ENCODE measurements at places on chromosomes 12 and 14.
A peak's percentile ranks its signal among the peaks of the same experiment; 100 is the strongest.

DNA sequence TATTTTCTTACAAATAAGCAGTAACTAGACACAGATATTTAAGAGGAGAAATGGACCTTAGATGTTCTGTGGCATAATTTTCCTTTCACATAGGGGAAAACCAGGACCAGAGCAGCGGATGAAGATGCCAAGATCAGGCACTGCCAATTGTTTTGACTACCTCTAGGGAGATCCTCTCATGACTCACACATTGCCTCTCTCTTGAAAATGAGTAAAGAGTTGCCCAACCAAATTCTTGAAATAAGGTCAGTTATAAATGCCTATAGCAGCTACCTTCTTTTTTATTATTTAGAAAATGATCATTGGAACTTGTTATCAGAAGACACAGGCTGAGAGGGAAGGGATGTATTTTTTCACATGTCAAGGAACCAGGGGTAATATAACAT lies 263.4 kb upstream of the PLEKHG7 start:
- no peak for DNase-seq

DNA sequence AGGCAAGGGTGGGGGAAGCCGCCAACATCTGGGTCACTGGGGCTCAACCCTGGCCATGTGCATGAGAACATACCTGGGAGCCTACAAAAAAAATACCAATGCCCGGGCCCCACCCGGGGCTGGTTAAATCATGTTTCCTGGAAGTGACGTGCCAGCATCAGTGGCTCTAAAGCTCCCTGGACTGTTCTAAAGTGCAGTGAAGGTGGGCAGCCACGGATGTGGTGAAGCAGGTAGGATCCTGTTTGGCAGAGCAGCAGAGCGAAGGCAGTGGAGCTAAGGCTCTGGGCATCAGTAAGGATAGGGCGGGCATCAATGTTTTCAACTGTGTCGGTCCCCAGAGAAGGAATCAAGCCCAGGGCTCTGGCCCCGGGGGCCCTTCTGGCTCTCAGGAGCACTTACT lies 525 bp upstream of the GPR68 start:
- DNase-seq: no peak

DNA sequence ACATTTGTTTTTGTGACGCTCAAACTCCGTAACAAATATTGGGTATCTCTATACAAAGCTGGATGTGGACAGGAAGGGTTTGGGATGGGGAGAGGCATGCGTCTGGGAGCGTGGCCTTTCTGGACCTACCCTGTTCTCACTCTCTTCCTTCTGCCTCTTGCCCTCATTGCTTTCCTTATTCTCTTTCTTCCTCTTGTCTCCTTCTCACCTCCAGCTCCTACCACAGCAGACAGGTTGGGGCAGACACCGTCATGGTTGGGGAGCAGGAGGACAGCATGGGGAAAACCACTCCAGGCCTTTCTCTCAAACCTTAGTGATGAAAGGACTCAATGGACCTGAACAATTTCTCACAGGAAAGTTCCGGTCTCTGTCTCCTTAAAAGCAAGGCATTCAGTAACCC lies 465.3 kb downstream of the RAD51B start:
- DNase-seq: no peak

DNA sequence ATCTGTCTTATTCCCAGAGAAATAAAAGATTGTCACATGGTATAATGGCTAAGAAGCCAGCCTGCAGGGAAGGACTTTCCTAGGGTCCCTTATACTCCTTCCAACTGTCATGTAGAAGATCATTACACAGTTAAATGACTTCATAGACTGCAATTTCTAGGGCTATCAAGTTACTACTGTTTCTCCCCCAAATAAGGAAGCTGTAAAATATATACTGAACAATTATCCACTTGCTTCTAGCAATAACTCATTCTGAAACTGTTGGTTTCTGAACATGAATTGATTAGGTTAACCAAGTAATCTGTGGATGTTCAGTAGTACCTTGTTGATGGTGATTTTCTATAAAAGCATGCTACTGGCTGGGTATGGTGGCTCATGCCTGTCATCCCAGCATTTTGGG lies 44.6 kb downstream of the A2ML1 start:
- no peak for DNase-seq

- no peak for DNase-seq
Measured at GRCh38 chr12:56629459-56630179, 507 bp downstream of the BAZ2A start.

GRCh38 chr12:72082986-72083820 lies 144.6 kb downstream of the TPH2 start:
- DNase-seq: no peak

DNA sequence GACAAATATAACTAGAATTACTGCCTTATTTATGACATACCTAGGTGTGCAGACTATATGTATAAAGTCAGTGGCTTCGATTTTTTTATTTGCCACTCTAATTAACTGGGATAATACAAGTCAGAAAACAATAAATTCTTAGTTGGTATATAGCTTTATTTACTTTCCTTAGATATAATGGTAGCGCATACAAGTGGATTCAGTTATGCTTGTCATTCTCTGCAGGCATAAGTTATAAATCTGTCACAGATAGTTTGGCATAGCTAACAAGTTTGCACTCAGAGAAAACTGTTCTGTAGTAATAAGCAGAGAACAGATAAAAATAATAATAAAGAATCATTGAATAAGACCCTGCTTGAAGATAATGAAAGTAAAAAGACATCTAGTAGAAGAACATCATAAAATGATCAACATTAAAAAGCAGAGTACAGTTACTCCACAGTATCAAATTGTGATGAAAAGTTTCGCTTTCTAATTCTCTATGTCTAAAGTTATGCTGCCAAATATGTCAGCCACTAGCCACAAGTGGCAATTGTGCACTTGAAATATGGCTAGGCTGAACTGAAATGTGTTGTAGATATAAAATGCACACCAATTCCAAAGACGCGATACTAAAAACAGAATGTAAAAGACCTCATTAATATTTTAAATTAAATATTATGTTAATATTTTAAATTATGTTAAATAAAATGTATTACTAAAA lies 224.1 kb downstream of the SLC25A21 start:
- no peak for DNase-seq

DNA sequence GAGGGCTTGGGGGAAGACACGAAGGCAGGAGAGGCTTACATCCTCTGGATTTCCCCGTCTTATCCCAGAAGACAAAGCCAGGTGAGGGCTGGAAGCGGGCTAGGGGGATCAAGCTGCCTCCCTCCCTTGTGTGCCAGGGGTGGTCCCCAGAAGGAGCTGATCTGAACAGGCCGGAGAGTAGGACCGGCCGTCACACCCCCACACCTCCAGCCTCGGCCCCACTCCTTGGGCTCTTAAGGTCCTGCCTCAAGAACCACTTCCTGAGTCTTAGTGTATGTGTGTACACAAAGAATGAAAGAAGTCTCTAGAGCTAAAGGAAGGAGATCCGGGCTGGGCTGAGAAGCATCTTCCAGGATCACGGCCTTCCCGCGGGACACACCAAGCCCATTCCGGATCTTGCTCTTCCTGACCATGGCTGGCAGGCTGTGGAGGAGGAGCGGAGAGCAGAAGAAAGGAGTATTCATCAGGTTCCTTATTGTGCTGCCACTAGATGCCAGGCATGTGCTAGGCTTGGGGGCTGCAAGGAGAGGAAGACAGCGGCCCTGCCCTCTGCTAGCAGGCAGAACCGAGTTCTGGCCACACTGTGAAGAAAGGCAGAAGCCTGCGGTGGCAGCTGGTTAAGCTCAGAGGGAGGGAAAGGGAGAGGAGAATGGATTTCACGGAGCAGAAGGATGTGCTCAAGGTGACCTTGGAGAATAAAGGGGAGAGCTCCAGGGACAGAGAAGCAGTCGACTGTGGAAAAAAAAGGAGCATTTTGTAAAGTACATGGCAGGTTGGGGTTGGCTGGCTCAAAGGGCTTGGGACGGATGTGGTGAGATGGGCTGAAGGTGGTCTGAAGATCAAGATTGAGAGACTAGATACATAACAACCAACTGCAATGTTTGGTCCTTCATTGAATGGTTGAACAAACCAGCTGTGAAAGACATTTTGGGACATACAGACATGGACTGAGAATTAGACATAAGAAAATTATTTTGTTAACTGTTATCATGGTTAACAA lies 1.3 kb upstream of the CD63 start:
- DNase-seq: no peak

DNA sequence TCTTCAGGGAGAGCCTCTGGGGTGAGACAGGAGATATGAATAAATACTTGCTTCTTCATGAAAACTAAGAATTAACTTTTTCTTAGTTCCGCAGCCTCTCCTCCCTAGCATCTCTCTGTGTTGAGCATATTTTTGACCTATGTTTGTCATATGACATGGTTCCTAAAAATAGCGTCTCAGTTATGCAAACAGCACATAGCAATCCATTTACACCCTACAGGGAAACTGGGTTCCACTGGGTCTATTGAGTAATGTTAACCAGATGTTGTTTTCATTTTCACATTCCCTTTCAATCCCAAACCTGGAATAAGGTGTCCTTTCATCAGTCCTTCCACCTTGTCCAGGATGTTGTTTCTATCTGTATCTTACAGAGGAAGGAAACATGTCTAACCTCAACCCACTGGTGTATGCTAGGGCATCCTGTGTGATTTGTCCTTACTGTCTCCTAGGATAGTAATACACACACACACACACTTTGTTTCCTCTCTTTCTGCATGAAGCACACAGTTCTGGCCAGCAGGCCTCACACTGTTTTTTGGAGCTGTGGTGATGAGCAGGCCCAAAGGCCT lies 1543.5 kb downstream of the AACS start:
- no peak for DNase-seq

GRCh38 chr12:128816643-128816920 lies 7.2 kb downstream of the SLC15A4 start:
- no peak for DNase-seq

DNA sequence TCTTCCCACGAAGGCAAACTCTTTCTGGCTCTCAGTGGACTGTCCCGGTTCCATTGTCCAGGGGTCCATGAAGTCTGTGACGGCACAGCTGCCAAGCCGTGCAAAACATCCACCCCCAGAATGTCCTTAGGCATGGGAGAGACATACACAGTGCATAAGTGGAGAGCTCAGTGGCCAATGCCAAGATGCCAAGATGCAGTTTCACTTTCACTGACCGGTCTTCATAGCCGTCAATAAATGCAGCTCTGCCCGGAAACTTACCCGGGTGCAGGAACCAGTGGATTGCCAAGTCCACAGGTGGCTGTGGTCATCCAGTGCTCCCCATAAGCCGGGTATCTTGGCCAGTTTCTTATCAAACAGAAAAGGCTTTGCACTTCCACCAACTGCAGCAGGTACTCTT lies 162.3 kb downstream of the PTCSC3 start:
- DNase-seq: no peak

GRCh38 chr14:88614218-88614907 lies 51.5 kb downstream of the ZC3H14 start:
- DNase-seq: no peak

GRCh38 chr14:100540926-100541620 lies 46.1 kb downstream of the BEGAIN start:
- DNase-seq: no peak

- no peak for DNase-seq
Measured at GRCh38 chr14:76015191-76015590, 29.6 kb downstream of the IFT43 start.

DNA sequence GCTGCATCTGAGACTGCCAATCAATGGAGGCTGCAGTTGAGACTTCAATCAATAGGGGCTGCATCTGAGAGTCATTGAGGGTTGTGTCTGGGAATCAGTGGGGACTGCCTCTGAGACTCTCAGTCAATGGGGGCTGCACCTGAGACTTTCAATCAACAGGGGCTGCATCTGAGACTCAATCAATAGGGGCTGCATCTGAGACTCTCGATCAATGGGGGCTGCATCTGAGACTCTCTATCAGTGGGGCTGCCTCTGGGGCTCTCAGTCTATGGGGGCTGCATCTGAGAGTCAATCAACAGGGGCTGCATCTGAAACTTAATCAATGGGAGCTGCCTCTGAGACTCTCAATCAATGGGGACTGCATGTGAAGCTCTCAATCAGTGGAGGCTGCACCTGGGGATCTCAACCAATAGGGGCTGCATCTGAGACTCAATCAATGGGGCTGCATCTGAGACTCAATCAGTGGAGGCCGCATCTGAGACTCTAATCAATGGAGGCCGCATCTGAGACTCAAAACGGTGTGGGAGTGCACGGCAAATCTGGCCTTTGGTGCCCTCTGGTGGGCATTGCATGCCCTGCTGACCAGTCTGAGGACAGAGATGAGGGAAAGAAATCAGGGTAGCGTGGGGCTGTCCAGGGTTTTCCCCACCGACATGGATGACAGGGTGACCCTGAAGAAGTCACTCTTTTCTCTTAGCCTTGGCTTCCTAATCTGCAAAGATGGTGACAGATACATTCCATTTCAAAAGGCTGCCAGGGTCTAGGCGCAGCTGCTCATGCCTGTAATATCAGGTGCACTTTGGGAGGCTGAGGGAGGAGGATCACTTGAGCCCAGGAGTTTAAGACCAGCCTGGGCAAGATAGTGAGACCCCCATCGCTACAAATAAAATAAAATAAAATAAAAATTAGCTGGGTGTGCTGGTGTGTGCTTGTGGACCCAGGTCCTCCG lies 41.3 kb upstream of the EIF5 start:
- peak; percentile 59 for DNase-seq

- DNase-seq: no peak
Measured at GRCh38 chr12:100698518-100698917, 96.1 kb upstream of the ANO4 start.

- DNase-seq: no peak
Measured at GRCh38 chr12:50102131-50102531, 1.7 kb upstream of the GPD1 start.

GRCh38 chr12:1848146-1848545 lies 27.8 kb downstream of the LRTM2 start:
- no peak for DNase-seq

- DNase-seq: no peak
Measured at GRCh38 chr14:91185721-91186120, 58.8 kb downstream of the GPR68 start.

DNA sequence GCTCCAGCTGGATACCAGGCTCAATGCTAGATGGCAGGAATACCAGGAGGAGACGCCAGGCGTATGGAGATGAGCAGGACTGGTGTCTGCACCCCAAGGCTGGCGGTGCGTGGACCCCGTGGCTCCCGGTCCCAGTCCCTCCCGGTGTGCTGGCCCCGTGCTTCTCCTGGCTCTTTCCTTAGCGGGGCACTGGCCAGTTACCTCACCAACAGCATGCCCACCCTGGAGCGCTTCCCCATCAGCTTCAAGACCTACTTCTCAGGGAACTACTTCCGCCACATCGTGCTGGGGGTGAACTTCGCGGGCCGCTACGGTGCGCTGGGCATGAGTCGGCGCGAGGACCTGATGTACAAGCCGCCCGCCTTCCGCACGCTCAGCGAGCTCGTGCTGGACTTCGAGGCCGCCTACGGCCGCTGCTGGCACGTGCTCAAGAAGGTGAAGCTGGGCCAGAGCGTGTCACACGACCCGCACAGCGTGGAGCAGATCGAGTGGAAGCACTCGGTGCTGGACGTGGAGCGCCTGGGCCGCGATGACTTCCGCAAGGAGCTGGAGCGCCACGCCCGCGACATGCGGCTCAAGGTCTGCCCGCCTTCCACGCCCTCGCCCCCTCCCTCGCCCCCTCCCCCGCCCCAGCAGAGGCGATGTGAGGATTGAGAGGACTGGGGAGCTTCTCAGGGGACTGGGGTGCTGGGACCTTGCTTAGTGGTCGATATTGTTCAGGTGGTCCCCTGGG lies 14.6 kb downstream of the VASH1 start:
- DNase-seq: no peak
